ENCODE measurements at places on chromosomes 11 and 22.
A peak's percentile ranks its signal among the peaks of the same experiment; 100 is the strongest.

DNA sequence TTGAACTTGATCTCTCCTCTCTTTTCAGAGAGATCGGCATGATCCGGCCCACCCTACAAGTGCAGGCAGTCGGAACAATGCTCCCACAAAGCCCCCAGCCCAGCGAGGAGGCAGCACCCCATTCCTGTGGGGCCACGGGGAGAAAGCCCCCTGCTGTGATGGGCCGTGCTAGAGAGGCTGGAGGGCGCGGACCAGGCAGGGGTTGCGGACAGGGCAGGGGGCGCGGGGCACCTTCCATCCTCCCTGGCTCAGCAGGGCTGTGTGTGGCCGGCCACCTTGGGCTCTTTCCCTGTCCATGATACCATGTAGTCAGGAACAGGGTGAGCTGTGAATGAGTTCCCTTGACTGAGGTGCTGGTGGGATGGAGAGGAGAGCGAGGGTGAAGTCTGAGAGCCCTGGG is 379.8 kb downstream of the BRD1 start:
- DNase-seq, result no peak

DNA sequence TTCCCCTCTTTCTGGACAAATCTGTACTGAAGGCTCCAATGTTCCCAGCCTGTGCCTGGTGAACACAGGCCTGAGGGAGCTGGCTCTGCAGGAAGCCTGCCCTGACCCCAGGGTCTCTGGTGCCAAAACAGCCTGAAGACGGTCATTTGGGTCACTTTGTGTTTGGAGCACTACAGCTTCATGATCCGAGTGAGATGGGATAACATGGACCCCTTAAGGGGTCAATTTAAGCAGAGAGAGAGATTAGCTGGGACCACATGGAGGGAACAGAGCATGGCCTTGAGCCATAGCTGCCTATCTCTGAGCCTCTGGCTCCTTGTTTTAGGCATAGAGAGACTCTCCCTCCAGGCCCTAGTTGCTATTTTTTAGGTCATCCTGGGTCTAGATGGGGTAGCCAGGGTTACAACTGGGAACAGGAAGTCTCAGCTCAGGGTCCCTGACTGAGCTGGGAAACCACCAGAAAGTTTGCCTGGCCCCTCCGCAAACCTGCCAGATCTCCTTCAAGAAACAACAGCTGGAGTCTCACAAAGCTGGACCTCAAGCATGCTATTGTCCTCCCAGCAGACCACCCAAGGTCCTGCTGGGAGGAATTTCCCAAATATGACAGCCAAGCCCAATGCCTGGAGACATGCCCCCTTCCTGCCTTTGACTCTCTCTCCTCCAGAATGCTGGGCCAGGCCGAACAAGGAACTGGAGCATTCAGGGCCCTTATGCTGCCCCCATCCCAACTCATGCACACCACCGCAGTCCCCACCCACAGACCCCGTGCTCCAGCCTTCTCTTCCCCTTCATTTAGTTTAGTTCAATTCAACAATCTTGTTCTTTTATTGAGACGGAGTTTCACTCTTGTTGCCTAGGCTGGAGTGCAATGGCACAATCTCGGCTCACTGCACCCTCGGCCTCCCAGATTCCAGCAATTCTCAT is 4.0 kb downstream of the SLCO2B1 start:
- DNase-seq, result no peak

- DNase-seq, result no peak
These were observed 24.8 kb downstream of the CNTF start for GRCh38 chr11:58647141-58647699.

DNA sequence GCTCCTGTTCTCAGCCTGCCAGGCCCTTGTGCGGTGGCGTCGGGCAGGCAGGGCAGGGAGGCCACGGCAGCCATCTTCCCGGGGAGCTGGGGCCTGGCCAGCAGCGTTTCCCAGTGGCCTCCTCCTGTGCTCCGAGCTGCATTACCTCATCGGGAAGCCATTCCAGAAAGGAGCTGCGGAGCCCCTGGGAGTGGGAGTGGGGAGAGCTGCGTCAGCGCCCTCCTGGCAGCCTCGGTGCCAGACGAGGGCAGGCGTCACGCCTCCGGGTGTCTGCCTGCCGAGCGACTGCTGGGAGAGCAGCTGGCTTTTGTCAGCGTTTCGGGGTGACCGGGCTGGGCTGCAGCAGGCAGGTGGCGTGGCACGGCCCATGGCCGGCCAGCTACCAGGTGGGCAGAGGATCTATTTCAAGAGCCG is 30.9 kb upstream of the WNT7B start:
- DNase-seq, result no peak

DNA sequence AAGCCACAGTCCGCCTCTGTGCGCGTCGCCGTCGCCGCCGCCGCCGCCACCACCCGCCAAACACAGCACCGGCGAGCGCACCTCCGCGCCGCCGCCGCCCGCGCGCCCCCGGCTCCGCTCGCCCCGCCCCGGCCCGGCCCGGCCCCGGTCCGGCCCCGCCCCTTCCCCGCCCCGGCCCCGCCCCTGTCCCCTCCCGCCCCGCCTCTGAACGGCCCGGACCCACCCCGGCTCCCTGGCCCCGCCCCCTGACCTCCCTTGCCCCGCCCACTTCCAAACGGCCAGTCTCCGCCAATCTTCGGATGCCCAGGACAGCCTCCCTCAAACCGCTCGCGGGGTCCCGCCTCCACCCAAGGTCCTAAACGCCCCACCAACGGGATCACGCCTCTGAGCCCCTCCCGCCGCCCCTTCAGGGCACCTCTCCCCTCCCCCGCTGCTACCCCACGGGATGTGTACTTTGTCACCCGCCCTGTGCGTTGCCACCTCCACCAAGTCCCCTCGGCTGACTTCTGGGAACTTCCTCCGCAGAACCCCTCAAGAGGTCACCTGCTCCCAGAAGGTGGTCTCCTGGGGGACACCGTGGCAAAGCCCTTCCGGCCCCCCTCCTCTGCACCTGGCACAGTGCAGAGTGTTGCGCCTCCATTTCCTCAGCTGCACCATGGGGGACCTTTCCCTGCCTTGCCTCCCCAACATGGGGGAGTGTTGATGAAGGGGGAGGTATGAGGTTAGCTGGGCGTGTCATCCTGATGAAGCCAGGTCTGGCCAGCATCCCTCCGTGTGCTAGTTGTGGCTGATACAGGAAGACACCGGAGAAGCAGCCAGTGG is at the start of gene KIAA0930:
TSS of gene KIAA0930 (minus strand) at position 85 of the 822 bp plus-strand sequence. CDS start 191 bp downstream, outside the sequence.
- DNase-seq, result peak; percentile 89

DNA sequence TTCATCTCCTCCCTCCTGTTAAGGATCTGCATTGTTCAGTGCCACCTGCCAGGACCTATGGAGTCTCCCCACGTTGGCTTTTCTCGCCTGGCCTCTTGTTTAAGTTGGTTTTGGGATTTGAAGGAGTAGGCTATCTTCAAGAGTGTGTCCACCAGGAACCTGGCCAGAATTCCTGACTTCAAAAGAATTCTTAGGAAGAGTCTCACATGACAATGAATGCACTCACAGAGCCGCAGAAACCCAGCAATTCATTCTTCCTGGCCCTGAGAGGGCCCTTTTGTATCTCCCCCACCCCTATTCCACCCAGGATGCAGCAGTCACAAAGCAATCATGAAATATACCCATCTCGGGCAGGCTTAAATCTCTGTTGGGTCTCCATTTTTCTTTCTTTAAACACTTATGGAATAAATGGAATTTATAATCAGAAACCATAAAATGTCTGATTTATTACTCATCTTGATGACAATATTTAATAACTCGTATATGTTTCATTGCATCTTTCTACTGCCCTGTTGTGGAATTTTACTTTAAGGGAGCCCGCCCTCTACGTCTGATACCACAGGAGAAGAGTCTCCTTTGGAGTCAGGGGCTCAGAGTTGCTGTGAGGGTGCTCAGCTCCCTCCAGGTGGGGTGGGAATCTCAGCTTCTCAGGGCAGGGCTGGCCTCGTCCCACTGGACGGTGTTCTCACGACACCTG is 507.0 kb downstream of the NTM start:
- DNase-seq, result no peak

GRCh38 chr22:25966448-25966913 is 202.8 kb upstream of the SEZ6L start:
- no peak for DNase-seq
